ENCODE measurements at places on chromosomes 2 and 18.

GRCh38 chr18:56709463-56709862 lies 58.3 kb downstream of the WDR7 start:
- no peak for DNase-seq

DNA sequence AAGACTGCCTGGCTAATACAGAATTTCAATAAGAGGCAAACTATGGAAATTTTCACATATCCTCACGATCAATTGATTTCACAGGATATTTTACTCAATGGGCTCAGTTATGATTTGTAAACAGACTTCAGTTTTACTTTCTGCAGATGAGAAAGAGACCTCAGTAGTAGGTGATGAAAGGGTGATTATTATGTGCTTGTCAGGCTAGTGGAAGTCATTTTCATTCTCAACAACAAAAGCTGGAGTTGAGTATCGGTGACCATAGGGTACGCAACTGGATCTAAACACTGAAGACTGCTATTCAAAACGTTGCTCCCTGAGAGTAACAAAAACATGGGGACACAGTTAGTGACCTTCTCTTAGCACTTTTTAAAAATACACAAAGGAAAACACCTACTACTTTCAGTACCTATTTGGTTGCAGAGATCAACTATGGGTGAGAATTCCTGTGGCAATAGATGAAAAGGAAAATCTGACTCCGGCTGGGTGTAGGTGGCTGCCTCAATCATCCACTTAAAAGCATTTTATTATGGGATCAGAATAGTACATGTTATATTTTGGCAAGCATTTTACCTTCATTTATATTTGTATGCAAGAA lies 126.2 kb upstream of the VRK2 start:
- no peak for DNase-seq

GRCh38 chr2:164593541-164593940 lies 27.7 kb downstream of the GRB14 start:
- DNase-seq = no peak

GRCh38 chr2:8574196-8575037 lies 107.4 kb upstream of the ID2 start:
- DNase-seq = no peak

GRCh38 chr2:231334179-231334930 lies 61.2 kb upstream of the B3GNT7 start:
- no peak for DNase-seq

GRCh38 chr2:177344316-177344715 lies 48.3 kb upstream of the AGPS start:
- DNase-seq = no peak

DNA sequence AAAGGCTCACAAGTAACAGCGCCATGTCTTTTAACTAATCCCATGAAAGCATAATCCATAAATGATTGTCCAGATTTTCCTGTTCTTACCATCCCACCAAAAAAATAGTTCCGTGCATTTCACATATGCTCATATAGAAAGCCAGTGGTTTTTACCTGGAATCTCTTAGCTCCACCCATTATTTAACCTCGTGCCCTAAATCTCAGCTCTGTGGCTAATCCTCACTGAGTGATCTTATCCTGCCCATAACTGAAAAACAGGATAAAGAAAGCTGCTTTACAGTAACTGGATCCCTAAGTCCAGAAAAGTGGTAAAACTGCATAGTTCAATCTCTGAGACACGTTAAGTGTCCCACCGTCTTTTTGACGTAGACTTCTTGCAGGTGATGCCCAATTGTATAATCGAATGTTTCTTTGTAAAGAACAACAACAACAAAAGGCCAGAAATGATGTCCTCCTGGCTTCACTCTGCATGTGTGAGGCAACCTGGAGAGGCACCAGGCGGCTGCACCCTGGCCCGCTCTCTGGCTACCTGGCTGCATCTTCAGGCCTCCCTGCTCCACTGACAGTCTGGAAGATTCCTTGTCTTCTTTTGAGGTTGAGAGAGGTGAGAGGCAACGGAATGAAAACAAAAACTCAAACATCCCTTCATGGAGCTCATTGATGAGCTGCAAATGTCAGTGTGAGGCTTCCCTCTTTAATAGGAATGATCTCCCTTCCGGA lies 38.6 kb downstream of the FEZ2 start:
- DNase-seq = no peak

DNA sequence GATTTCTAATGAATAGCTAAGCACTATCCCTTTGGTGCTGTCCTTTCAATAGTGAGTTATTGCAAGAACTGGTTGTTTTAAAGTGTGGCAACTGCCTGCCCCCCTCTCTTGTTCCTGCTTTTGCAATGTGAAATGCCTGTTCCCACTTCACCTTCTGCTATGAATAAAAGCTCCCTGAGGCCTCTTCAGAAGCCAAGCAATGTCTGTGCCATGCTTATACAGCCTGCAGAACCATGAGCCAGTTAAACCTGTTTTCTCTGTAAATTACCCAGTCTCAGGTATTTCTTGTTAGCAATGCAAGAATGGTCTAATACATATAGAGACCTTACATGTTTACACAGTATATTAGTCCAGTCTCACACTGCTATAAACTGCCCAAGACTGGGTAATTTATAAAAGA lies 15.0 kb upstream of the METTL21A start:
- DNase-seq = no peak

DNA sequence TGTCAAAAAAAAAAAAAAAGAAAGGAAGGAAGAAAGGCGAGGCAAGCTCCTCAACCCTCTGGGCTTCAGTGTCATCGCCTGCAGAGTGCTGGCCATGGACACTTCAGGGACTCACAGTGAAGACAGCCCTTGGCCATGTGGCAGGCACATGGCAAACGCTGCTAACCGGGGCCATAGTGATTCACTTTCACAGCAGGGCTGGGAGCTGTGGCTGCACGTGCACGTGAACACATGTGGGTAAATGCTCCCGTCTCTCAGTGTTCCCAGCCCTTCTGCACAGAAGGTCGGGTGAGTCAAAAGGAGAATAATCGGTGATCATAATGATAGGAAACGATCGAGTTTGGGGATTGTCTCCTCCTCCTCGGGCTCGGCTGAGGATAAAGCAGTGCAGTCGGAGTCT lies 46.1 kb upstream of the UBE2F start:
- no peak for DNase-seq

DNA sequence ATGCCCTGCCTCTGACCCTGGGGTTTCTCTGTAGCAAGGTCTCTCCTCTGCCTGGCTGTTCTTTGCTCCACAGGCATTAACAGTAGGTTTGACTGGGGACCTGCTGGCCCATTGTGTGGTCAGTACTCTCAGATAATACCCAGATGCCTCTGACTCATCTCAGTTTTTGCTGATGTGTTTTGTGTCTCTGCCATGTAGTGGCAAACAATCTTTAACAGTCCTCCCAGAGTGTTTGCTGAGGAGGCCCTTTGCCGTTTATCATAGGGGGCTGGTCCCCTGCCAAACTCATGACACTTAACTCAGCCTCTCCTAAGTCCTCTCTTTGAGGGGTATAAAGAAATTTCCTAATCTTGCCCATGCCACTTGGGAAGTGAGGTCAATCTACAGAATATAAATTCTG lies 793.7 kb upstream of the FANCL start:
- no peak for DNase-seq

- no peak for DNase-seq
Observed at GRCh38 chr2:162538967-162539366, 195.0 kb downstream of the GCA start.

- no peak for DNase-seq
Observed at GRCh38 chr2:48733067-48733503, 22.4 kb downstream of the LHCGR start.

GRCh38 chr2:152251811-152252210 lies 76.2 kb upstream of the STAM2 start:
- no peak for DNase-seq

GRCh38 chr18:57819671-57820460 lies 16.8 kb upstream of the ATP8B1 start:
- no peak for DNase-seq
